Head of caudate nucleus (tissue), 42 donors: ENCODE measurements at places on chromosomes 5 and 9.

GRCh38 chr5:136809382-136809781 lies 444.0 kb upstream of the TRPC7 start:
- no peak for DNase-seq

- DNase-seq, result peak; percentile 50
Measured at GRCh38 chr9:129752900-129753729, at the start of gene PTGES. Gene PTGES, minus strand, starts transcription at chr9:129753042. Its CDS starts 30 bp downstream, at chr9:129753012.

- peak; percentile 57 for DNase-seq
Measured at GRCh38 chr5:56908942-56909293, 478 bp upstream of the SETD9 start.

DNA sequence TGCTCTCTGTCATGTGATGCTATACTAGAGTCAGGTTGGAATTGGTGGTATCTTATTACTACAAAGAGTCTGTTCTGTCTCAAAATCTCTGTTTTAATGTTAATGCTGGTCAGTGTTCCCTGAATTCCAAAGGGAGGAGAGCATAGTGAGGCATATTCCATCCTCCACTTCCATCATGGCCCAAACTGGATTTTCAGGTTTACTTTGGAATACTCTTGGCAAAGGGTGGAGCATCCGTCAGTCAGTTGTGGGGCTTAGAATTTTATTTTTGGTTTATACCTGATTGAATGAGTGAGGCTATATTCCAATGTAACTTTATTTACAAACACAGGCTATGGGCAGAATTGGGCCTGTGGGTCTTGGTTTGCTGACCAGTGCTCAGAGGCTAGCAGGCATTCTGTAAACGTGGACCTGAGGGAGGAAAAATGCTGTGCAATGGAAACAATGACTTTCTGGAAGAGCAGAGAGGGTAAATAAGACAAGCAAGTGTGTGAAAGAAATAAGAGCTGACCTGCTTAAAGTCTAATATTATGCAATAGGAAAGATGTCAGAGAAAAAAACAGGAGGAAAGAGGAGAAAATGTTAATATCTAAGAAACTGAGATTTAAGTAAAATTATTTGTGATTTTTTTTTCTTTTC lies 106.2 kb upstream of the CLINT1 start:
- DNase-seq, result no peak

DNA sequence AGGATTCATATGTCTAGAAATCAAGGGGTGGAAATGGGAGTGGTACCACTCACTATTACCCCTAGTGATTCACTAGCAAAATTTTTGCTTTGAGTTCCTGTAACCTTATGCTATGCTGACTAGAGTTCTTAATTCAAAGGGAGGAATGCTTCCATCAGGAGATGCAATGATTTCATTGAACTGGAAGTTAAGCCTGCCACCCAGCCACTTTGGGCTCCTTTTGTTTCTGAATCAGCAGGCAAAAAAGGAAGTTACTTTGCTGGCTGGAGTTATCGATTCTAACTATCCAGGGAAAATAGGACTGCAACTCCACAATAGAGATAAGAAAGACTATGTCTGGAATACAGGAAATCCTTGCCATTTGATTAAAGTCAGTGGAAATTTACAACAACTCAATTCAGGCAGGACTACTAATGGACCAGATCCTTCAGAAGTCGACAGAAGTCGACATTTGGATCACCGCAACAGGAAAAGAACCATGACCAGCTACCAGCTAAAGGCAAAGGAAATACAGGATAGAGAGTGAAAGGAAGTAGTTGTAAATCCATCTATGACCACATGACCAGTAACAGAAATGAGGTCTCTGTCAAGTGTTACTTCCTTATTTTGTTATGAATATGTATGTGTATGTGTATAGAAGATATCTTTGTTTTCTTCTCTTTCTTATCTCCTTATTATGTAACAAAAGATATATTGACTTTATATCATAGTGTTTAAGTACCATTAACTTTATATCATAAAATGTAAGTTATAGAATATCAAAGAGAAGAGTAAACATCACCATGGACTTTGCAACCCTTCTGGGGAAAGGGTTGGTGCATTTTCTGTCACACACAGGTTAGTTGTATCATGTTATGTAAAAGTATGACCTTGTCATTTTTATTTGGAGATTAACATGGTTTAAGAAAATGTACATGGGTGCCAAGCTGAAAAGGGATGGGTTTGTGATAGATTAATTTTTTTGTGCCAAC lies 198.7 kb upstream of the HAPLN1 start:
- no peak for DNase-seq

DNA sequence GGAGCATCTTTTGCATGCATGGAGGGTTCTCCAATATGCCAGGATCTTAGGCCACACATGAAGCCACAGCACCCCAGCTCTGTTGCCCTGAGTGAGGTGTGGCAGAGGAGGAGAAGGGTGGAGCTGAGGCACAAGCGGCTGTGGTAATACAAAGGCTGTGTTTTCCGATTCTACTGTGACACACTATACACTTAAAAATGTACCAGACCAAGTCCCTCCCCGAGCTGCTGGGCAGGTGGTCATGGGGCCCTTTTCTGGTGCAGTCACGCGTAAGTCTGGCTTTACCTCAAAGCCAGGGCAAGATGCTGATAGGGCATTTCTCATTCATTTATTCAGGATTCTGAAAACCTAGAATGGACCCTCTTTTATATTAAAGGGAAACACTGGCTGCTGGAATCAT lies 3.7 kb downstream of the ADGRV1 start:
- DNase-seq, result no peak

GRCh38 chr9:109870365-109870764 lies 90.4 kb downstream of the PALM2AKAP2 start:
- DNase-seq, result no peak

GRCh38 chr5:160029004-160029403 lies 20.1 kb downstream of the TTC1 start:
- no peak for DNase-seq

- DNase-seq, result no peak
Measured at GRCh38 chr9:19994296-19994695, 205.5 kb upstream of the SLC24A2 start.

DNA sequence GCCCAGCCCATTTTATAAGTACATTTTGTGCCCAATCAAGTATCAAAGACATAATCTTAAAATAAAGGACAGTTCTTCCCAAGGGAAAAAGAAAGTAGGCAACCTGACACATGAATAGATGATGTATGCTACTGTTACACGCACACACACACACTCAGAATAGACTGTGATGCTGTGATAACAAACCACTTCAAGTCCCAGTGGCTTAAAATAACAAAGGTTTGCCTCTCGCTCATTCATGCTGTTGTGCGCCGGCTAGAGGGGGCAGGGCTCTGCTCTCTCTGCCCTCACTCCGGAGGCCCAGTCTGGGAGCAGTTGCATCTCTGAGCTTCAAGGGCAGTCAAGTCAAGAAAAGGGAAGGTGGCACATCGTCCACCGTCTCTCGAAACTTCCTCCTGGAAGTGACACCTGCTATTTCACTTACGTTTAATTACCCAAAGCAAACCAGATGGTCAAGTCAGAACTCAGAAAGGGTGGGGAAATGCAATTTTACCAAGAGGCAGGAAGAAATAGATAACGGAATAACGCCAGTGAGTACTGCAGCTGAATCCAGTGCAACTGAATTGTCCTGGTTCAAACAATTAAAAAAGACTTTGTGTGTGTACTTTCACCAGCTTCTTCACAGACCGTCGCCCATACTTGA lies 43.3 kb downstream of the ANKRD33B start:
- no peak for DNase-seq

DNA sequence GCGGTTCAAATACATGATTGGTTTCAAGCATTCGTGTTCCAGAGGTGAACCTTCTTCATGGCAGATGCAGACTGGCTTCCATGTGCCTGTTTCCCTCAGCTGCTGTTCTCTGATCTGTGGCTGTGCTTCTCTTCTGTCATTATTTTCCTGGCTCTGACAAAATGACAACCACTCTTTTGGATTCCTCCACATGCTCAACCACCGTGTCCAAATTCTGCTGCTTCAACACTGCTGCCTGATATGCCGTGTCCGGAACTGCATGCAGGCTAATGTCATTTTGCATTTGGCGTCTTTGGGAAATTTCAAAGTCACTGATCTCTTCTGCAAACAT lies 368.7 kb upstream of the ZNF608 start:
- no peak for DNase-seq

DNA sequence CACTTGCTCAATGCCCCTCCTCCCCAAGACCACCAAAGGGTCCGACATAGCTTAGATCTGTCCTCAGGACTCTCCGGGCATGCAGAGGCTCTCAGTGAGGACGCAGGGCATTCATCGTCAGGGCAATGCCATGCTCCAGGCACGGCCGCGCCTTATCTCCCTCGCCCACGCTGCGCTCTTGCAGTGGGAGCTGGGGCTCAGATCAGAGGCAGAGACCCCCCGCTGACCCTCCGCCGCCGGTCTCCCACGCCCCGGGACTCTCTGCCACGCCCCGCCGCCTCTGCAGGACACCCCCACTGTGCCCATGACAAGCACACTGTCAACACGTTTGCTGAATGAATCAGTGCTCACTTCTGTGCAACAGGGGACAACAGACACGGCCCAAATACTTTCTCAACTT lies 140.7 kb downstream of the ADAMTS2 start:
- no peak for DNase-seq
